Heart right ventricle (tissue), 16 donors: ENCODE measurements at places on chromosomes 7 and 10. TPM values are rescaled to one million over a fixed set of nuclear protein-coding genes. Genes with fewer than 3 reads are reported as not detected.
A peak's percentile ranks its signal among the peaks of the same experiment; 100 is the strongest.

DNA sequence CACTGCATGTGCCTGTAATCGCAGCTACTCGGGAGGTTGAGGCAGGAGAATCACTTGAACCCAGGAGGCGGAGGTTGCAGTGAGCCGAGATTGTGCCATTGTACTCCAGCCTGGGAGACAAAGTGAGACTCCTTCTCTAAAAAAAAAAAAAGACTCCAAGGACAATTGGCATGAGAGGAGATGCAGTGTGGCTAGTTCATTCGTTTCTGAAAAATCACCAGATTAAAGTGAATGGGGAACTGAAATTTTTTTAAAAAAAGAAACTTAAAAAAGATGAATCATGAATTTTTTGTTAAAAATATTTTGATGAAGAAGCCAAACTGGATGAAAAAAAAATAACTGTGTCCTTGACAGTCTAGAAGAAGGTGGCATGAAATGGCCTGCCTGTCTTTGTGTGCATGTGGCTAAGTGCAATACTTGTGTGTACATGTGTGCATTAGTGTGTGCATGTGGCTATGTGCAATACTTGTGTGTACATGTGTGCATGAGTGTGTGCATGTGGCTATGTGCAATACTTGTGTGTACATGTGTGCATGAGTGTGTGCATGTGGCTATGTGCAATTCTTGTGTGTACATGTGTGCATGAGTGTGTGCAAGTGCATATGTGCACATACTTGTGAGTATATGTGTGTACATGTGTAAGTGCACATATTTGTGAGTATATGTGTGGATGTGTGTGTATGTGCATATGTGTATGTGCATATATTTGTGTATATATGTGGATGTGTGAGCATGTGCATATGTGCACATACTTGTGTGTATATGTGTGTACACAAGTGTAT lies 391.7 kb upstream of the KLF6 start:
- no peaks in the 10 kb centered on the region for H3K36me3 ChIP-seq
- no peaks in the 10 kb centered on the region for H3K4me1 ChIP-seq
- no peaks in the 10 kb centered on the region for H3K27me3 ChIP-seq
- H3K27ac ChIP-seq = no peak overlapping the region

The PRLHR gene
- total RNA-seq = not detected

The COL17A1 gene
- not detected for total RNA-seq

The LIPN gene
- total RNA-seq = not detected

The CPXM2 gene
- 3.2 TPM for total RNA-seq

DNA sequence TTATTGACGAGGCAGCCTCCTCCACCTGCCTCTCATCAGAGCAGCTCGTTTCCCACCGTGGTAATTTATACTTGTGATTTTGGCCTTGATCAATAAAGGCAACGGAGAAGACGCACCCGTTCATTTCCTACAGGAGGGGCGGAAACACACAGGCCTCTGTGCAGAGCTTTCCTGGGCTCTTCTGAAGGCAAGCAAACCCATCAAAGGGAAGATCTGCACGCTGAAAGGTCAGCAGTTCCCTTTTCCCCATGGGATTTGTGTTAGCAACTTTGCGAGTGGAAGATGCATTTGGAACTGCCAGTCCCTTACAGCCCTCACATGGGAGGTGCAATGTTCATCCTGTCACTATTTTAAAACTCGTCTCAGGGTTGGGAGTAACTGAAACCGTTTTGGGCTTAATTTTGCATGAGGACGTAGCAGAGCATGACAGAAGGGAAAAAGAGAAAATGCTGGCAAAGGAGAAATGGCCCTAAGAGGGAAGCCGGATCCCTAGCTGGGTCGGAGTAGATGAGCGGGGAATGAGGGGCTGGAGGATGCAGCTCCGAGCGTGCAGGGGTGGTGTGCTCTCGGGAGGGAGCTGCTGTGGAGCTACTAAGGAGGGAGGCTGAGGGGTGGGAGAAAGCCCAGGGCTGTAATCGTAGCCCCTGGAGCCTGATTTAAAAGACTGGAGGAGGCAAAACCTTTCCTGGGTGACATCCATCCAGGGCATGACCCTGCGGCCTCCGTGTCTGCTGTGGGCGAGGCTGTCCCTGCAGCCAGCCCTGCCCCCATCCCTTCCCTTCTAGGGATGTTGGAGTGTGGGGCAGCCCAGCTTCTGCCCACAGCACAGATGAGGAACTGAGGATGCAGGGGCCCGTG lies 111.1 kb upstream of the FAM20C start:
- H3K36me3 ChIP-seq = no peaks in the 10 kb centered on the region
- no peak overlapping the region for H3K27ac ChIP-seq
- no peaks in the 10 kb centered on the region for H3K4me1 ChIP-seq
- no peaks in the 10 kb centered on the region for H3K27me3 ChIP-seq

GRCh38 chr7:80918909-80919721 lies at the start of gene SEMA3C:
SEMA3C (minus strand) TSS chr7:80919051; CDS start chr7:80916781, 2,270 bp downstream.
- peak within 1 kb of the TSS; percentile 55 for H3K27ac ChIP-seq
- peak; percentile 90 for DNase-seq
- no peaks in the 10 kb centered on the region for H3K4me1 ChIP-seq
- peaks cover 5% of the 10 kb centered on the region for H3K27me3 ChIP-seq

The COL26A1 gene
- not detected for total RNA-seq

DNA sequence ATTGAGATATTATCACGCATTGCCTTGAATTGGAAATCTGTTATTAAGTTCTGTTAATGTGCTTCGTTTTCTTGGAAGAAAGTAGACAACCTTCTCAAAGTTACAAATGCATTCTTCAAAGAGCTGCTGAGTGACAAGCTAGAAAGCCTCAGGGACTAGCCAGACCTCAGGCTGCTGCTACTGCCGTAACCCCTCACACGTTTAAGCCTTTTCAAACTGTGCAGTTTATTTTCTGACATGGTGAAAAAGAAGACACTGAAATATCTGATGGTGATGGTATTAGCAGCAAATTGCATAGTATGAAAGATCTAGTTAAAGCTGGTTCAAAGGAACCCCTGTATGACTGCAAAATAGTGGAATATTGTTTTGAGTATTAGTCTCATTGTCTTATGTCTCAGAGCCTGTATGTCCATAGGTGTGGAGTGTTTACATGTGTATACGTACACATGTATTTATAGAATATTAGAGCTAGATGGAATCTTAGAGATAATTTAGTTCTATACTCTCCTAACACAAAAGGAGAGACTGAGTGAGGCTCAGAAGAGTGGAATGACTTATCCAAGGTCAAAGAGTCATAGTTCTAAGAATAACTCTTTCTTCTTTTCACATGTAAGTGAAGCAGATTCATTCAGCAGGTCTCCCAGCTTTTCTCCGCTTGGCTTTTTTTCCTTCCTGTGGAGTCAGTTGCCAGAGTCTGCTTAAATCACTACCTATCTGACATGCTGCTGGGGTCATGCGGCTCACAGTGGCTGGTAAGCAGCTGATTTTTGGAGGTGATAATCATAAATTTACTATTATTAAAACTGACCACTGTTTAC lies 431.9 kb downstream of the PLXDC2 start:
- no peaks in the 10 kb centered on the region for H3K27me3 ChIP-seq
- H3K4me1 ChIP-seq = no peaks in the 10 kb centered on the region
- no peak for DNase-seq
- H3K27ac ChIP-seq = no peak overlapping the region

GRCh38 chr10:57699944-57700343 lies 567.8 kb downstream of the IPMK start:
- no peak for DNase-seq
- H3K4me3 ChIP-seq = no peak overlapping the region
- H3K27me3 ChIP-seq = no peaks in the 10 kb centered on the region

DNA sequence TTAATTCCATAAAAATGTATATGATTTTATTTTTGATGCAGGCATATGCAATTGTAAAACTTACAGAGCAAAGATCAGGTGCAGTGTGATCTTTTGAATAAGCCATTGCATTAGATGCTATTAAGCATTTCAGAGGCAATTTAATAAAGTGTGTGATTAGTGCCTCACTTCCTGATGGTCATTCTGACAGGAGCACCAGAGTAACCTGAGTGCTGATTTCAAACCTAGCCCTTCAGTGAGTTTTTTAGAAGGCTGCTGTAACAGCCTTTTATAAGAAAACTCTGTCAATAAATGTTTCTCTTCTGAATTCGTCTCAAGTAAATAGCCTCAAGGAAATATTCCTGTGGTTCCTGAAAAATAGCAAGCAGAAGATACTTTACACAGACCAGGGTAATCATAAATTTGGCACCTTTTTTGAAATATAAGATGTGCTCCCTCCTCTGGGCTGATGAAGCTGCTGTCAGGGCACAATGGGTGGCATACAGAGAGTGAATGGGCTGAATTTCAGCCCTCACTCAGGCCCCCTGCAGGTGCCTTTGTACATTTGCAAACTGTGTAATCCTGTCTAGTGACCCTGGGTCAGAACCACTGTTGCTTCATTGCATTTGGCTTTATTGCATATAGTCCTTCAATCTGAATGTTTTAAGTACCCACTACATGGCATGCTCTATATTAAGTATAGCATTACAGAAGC lies 193.7 kb upstream of the CSTF2T start:
- H3K36me3 ChIP-seq = no peaks in the 10 kb centered on the region
- no peak overlapping the region for H3K27ac ChIP-seq
- no peaks in the 10 kb centered on the region for H3K27me3 ChIP-seq
- DNase-seq = no peak
- H3K4me1 ChIP-seq = peaks cover 8% of the 10 kb centered on the region

GRCh38 chr10:23343591-23344240 lies 881 bp downstream of the C10orf67 start:
- no peaks in the 10 kb centered on the region for H3K27me3 ChIP-seq
- peak; percentile 66 for DNase-seq
- H3K36me3 ChIP-seq = no peaks in the 10 kb centered on the region
- no peaks in the 10 kb centered on the region for H3K4me1 ChIP-seq
- no peak overlapping the region for H3K4me3 ChIP-seq
- no peak overlapping the region for H3K27ac ChIP-seq

The FAM241B gene
- total RNA-seq = 6.7 TPM

GRCh38 chr10:102299873-102300272 lies 54.5 kb downstream of the GBF1 start:
- no peaks in the 10 kb centered on the region for H3K27me3 ChIP-seq
- peak overlapping the region; percentile 28 for H3K27ac ChIP-seq
- DNase-seq = no peak

DNA sequence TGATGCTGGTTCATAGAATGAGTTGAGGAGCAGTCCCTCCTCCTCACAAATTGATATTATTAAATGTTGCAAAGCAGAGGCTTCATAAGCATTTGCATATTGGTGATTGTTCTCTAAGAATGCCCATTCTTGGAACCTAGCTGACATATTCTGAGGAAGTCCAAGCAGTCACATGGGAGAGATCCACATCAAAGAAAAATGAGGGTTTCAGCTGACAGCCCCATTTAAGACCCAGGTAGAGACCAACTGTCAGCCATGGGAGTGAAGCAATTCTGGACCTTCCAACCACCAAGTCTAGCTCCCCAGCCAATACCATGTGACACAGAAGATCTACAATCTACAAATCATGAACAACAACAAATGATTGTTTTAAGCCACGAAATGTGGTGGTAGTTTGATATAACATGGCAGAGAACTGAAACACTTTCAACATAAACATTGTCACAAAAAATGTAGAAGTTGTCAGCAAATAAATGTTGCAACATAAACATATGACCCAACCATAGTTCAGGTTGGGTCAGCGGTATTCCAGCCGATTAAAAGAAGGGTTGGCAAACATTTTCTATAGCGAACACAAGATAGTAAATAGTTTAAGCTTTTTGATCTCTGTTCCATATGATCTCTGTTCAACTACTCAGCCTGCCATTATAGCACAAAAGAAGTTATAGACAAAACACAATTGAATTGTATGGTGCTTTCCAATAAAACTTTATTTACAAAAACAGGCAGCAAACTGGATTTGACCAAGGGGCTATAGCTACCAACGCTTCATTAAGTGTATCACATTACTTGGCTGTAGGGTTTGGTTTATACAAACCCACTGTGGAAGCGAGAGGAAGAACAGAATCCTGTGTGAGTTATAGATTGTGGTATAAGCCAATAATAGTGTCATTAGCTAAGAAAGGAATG lies 41.4 kb upstream of the MPP7 start:
- H3K27ac ChIP-seq = no peak overlapping the region
- no peak for DNase-seq
- no peak overlapping the region for H3K4me3 ChIP-seq
- no peaks in the 10 kb centered on the region for H3K36me3 ChIP-seq
- H3K4me1 ChIP-seq = no peaks in the 10 kb centered on the region
- H3K27me3 ChIP-seq = no peaks in the 10 kb centered on the region

- H3K36me3 ChIP-seq = no peaks in the 10 kb centered on the region
- no peak for DNase-seq
- H3K4me1 ChIP-seq = peaks cover 43% of the 10 kb centered on the region
- H3K27ac ChIP-seq = no peak overlapping the region
These were observed 5.0 kb downstream of the PRKAG2 start for GRCh38 chr7:151871904-151872303.

- no peak for DNase-seq
- H3K27ac ChIP-seq = no peak overlapping the region
- H3K4me3 ChIP-seq = no peak overlapping the region
- H3K36me3 ChIP-seq = no peaks in the 10 kb centered on the region
- no peaks in the 10 kb centered on the region for H3K27me3 ChIP-seq
These were observed 92.1 kb downstream of the CABCOCO1 start for GRCh38 chr10:61754587-61755550.

The SRGN gene
- total RNA-seq = 62.4 TPM

DNA sequence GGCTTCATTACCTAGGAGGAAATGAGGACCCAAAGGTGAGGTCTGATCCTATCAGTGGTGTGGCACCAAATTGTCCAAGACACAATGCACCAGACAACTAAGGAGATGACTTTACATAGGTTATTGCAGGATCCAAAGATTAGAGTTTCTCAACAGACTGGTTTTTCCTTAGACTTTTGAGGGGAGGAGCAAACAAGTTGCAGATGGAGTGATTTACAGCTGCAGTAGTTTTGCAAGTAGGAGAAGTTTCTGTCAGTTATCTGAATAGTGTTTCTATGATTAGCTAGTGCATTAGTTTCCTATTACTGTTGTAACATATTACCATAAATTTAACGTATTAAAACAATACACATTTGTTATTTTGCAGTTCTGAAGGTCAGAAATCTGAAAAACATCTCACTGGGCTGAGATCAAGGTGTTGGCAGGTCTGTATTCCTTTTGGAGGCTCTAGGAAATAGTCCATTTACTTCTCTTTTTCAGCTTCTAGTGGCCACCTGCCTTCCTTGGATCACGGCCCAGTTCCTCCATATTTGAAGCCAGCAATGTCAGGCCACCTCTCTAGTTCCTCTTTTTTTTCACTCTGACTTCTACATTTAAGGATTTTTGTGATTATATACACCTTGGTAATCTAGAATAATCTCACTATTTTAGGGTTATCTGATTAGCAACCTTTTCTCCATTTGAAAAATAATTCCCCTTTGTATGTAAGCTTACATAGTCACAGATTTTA lies 994.9 kb downstream of the REEP3 start:
- H3K4me3 ChIP-seq = no peak overlapping the region
- H3K36me3 ChIP-seq = no peaks in the 10 kb centered on the region
- no peaks in the 10 kb centered on the region for H3K4me1 ChIP-seq
- H3K27me3 ChIP-seq = no peaks in the 10 kb centered on the region
- H3K27ac ChIP-seq = no peak overlapping the region
